ENCODE measurements at places on chromosomes 7 and 10. TPM values are rescaled to one million over a fixed set of nuclear protein-coding genes. Genes with fewer than 3 reads are reported as not detected.

- peak; percentile 40 for DNase-seq
Measured at GRCh38 chr7:155885167-155886155, 73.2 kb upstream of the SHH start.

- no peak for DNase-seq
Measured at GRCh38 chr10:12741360-12741804, 260.1 kb downstream of the CCDC3 start.

DNA sequence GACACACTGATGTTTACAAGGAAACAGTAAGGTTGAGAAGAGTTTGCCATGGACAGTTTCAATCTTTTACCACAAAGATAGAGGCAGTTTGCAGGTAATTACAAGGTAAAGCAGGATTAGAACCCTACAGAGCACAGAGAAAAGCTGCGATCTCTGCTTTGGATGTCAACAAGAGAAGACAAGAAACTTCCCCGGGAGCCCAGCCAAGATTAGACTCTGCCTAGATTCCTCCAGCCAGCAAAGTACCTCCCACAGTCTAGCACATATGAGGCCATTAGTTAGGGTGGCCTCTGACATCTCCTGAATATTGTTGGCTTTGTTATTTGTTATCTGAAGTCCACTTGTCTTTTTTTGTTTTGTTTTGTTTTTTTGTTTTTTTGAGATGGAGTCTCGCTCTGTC is 178.1 kb downstream of the CALN1 start:
- DNase-seq, result no peak

- DNase-seq, result no peak
Measured at GRCh38 chr7:132345030-132345429, 231.2 kb downstream of the PLXNA4 start.

SYPL1 gene
- 116 TPM for total RNA-seq
